Neural crest cell (in vitro differentiated cells): ENCODE measurements at places on chromosomes 3 and 15. TPM values are rescaled to one million over a fixed set of nuclear protein-coding genes. Genes with fewer than 3 reads are reported as not detected.

NANOGP8 gene
- total RNA-seq = 0.34 TPM in 1 of 2 replicates, not detected in the other

ST8SIA2 gene
- total RNA-seq = 25.5 and 27.4 TPM in 2 replicates

DNA sequence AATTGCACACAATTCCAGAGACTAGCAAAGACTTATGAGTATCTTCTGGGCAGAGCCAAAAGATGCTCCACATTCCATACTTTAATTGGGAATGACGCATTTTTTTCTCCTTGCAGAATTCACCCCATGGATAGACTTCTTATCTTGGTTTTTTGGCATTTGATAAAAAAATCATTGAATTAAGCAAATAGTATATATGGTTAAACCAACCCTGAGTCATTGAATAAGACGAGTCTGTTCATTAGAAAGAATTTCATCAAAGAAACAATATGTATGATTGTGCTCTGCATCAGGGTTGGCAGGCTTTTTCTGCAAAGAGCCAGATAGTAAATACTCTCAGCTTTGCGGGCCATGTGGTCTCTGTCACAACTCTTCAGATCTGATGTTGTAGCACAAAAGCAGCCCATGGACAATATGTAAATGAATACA is 9.2 kb upstream of the PDZRN3 start:
- no peak for DNase-seq

- DNase-seq = no peak
Measured at GRCh38 chr3:187935623-187936156, 190.4 kb upstream of the BCL6 start.

- DNase-seq = no peak
Measured at GRCh38 chr15:45555934-45556608, 31.1 kb upstream of the BLOC1S6 start.

GRCh38 chr3:172249039-172249438 is 199.2 kb downstream of the GHSR start:
- no peak for DNase-seq

DNA sequence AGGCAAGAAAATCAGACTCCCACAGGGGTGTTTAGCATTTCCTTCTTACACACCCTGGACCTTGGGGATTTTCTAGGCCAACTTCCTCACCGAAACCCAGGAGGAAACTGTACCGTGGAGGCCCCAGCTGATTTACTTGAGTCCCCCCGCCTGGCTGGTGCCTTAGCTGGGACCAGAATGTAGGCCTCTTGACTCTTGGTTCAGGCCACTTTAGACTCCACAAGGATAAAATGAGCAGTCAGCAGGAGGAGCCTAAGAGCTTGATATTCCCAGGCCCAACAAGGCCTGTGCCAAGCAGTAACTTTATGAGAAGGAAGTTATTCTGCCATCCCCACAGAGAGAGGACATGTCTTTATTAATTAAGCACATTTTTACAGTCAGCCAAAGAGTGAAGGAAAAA is 4.6 kb upstream of the APBA2 start:
- DNase-seq = no peak

GRCh38 chr3:15367059-15367458 is 34.7 kb upstream of the SH3BP5 start:
- DNase-seq = no peak

- DNase-seq = no peak
Measured at GRCh38 chr15:34889476-34889875, 80.1 kb downstream of the AQR start.

DNA sequence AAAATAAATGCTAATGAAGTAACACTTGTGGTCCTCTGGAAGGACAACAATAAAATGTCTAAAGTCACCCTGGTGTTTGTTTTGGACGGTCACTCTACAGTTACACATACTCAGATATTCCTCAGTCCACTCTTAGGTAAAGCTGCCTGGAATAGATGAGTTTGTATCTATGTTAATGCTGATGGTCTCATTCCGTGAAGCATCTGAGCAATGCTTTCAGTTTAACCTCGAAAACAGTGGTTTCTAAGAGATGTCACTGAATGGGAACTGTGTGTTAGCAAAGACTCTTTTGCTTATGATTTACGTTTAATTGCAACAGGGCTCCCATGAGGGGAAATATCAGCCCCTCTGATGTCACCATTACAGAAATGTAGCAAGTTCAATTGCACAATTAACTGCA is 49.1 kb downstream of the FBN1 start:
- DNase-seq = no peak

DNA sequence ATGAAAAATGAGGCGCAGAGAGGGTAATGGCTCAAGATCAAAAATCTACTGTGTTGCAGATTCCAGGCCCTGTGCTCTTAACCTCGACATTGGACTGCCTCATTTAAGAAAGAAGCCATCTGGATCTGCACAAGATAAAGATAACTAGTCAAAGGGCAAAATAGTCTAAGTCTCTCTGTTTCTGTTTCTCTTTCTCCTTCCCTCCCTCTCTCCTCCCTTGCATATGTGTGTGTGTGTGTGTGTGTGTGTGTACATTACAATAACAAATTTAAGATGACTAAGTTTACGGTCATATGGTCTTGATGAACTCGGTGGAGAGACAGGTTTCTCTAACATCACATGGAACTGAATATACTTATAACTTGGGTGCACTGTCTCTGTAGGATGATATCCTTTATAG is 69.2 kb downstream of the MEIS2 start:
- no peak for DNase-seq

GRCh38 chr15:25068696-25069095 is 113.9 kb downstream of the SNRPN start:
- DNase-seq = no peak
